ENCODE measurements at places on chromosomes 6 and 20.

DNA sequence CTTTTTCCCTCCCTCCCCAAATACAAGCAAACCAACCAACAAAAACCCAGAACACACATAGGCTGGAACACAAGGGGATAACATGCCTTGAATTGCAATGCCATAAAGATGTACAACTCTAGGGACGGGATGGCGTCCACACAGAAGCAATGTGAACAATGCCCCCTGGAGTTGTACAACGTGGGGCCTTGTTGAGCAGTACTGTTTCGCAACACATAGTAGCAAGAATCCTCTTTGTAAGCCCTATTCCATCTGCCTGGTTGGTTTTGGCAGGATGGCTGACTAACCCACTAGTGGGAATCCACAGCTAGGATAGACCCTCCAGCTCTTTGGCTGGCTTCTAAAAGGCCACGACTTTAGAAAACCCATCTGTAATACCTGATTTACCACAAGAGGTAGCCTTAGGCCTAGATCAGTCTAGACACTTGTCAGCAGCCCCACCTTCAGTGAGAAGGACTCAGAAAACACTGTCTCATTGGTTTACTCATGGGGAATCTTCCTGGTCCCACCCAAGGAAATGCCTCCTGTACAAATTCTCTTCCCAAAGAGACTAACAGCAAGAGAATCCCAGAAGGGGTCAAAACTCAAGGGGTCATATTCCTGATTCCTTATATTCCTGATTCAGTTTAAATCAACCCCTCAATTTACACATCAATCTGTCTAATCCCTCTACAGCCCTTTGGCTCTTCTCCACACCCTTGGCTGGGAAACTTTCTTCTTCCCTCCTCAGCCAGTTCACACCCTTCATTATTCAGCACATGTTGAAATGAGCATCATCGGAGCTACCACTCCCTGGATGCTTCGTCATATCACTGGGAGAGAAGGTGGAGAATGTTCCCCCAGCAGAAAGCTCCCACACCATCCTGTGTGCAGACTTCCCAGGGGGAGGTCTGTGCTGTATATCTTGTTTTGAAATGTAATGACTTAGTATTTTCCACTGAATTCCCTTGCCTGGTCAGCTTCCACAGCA lies 622.4 kb upstream of the FLRT3 start:
- no peak for DNase-seq

DNA sequence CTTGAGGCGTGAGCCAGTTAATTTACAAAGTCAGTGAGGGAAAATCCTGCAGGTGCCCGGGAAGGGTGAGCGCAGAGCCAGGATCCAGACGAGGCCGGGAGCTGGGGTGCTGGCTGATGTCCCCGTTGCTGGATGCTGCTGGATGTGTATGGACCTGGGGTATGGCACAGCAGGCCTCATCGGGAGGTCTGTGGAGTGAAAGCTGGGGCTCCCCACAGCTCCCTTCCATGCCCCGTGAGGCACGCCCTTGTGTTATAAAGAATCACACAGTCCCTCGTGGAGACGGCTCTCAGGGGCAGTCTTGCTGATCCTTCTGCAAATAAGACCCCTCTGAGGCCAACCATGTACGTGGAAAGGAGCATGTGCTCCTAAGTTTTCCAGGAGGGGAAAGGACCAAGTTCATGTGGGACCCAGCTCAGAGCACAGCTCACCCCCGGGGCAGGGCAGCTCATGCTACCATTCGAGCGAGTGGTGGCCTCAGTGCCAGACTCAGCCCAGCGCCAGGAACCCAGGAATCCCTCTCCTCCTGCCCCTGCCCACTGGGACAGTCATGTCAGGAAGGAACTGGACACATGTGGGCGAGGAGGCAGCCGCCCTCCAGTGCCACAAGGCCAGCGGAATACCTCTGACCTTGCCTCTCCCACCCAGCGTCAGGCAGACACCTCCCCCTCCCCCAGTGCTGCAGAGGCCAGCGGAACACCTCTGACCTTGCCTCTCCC lies 97.5 kb downstream of the CDH4 start:
- no peak for DNase-seq

- DNase-seq: no peak
Observed at GRCh38 chr20:23165307-23165750, 79.2 kb upstream of the CD93 start.

DNA sequence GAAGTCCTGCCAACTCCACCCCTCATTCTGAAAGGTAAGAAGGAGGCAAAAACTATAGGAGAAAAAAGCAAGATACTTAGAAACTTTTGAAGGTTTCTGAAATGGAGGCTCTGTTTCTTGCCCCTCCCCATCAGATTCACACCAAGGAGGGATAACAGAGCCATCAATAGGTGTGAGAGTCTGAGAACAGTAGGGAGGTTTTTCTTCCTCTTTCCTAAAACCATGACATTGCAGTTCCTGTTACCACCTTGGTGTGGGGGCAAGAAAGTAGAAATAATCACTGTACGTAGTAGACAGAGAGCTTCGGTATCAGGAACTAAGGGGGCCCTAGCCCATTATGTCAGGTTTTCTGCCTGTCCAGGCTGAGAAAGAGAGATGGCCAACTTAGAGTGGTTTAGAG lies 333.3 kb upstream of the SYNCRIP start:
- DNase-seq: no peak

- peak; percentile 64 for DNase-seq
Observed at GRCh38 chr6:26205161-26205624, 118.0 kb downstream of the HFE start.

DNA sequence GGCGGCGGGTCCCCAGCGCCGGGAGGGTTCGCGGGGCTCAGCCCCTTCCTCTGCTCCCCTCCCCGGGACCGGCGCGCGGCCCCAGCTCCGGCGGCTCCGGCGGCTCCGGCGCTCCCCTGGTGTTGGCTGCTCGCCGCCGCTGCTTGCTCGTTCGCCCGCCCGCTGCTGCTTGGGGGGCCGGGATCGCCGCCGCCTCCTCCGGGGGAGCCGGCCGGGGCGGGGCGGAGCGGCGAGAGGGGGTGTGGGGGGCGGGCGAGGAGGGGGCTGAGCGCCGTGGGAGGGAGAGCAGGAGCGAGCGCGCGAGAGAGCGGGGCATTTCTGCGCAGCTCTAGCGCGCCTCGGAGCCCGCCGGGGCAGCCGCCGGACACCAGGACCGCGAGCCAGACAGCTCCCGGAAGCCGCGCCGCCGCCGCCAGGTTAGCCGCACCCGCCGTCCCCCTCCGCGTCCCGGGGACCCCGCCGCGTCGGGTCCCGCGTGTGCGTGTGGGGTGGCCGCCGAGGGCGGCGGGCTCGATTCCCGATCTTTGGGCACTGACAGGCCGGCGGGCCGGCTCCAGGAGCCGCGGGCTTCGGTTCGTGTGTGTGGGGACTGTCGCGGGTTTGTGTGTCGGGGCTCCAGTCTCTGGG lies 62.0 kb upstream of the EPB41L1 start:
- DNase-seq: no peak

DNA sequence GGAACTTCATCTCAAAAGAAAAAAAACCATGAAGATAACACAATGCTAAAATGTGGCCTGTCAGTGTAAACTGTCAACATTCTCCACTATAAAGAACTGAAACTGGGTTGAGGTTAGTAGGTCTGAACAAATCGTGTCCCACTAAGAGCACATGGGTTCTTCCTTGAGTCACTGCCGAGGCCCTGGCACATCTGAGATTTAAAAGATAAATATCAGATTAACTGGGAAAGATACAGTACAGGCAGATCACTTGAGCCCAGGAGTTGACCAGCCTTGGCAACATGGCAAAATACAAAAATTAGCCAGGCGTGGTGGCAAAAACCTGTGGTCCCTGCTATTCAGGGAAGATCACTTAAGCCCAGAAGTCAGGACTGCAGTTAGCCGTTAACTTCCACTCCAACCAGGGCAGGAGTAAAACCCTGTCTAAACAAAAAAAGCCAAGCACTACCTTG lies 5.6 kb downstream of the EEF1A1 start:
- DNase-seq: no peak

- no peak for DNase-seq
Observed at GRCh38 chr20:34473262-34473883, 42.8 kb upstream of the DYNLRB1 start.

DNA sequence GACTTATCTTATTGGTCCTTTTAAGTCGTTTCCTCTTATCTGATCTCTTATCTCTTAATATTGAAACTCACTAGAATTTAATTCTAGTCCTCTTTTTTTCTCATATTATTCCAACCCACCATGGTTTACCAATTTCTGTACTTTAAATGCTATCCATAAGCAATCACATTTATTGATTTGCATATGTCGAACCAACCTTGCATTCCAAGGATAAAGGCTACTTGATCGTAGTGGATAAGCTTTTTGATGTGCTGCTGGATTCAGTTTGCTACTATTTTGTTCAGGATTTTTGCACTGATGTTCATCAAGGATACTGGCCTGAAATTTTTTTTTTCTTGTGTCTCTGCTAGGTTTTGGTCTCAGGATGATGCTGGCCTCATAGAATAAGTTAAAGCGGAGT lies 7.7 kb downstream of the DEFB125 start:
- DNase-seq: no peak

- DNase-seq: no peak
Observed at GRCh38 chr20:14561741-14562221, 224.4 kb upstream of the FLRT3 start.

DNA sequence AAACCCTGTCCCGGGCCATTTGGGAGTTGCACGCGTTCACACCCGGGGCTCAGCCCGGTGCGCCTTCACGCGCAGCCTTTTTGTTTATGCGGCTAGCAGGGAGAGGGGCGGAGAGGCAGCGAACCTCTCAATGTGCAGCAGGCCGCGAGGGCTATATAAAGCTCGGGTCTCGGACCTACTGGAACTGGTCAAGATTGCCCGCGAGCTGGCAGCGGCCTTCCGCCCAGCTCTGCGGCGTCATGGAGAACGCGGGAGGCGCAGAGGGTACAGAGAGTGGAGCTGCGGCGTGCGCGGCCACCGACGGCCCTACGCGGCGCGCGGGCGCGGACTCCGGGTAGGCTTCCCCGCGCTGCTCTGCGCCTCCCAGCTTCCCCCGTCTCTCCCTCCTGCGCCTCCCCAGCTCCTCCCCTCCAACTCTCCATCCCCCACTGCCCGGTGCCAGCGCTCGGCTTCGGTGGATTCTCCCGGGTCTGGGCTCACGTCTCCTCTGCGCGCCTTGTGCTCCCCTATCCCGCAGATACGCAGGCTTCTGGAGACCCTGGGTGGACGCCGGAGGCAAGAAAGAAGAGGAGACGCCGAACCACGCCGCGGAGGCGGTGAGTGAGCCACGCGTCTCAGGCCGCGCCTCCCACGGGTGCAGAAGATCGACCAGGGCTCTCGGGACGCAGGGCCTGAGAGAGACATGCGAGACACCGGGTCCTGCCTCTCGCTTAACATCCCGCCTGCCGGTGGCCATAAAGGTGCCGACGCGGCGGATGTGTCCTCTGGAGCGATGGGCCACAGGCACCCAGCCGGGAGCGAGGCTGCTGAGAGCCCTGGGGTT lies at the start of gene RIPPLY2:
TSS of gene RIPPLY2 (plus strand) at position 183 of the 823 bp plus-strand sequence. CDS start at position 240, 57 bp downstream.
- no peak for DNase-seq

GRCh38 chr6:1629316-1629715 lies 19.6 kb downstream of the FOXC1 start:
- DNase-seq: no peak

- no peak for DNase-seq
Observed at GRCh38 chr20:23857962-23858595, 21.5 kb downstream of the CST5 start.

GRCh38 chr6:140475086-140475485 lies 1100.6 kb upstream of the CITED2 start:
- no peak for DNase-seq

DNA sequence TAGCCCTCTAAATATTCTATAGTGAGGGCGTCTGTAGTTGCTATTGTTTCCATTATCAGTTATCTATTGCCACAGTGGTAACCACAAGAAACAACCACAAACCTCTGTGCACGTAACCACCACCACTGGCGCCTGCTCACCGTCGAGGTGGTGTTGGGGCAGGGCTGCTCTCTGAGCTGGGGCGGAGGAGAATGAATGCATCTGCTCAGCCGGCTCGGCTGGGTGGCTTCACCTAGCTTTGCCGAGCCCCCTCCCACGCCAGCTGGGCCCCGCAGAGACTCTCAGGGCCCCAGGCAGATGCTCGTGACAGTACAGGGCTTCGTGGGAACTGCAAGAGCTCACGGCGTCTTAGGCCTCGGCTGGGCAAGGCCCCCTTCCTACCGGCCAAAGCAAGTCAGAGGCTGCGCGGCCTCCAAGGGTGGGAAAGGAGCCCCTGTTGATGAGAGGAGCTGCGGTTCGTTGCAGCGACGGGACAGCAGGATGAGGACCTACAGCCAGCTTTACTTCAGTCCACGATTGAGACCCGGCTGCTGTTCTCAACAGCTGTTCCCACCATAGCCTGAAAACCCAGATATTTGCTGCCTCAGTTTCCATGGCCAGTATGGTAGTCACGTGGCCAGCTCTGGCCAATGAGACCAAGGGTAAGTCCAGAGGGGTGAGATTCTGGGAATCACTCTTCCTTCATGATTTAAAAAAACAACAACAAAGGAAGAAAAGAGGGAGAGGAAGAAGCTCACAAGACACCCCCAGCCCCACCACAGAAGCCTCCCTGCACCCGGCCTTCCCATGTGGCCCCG lies 120.2 kb upstream of the AFDN start:
- peak; percentile 36 for DNase-seq

DNA sequence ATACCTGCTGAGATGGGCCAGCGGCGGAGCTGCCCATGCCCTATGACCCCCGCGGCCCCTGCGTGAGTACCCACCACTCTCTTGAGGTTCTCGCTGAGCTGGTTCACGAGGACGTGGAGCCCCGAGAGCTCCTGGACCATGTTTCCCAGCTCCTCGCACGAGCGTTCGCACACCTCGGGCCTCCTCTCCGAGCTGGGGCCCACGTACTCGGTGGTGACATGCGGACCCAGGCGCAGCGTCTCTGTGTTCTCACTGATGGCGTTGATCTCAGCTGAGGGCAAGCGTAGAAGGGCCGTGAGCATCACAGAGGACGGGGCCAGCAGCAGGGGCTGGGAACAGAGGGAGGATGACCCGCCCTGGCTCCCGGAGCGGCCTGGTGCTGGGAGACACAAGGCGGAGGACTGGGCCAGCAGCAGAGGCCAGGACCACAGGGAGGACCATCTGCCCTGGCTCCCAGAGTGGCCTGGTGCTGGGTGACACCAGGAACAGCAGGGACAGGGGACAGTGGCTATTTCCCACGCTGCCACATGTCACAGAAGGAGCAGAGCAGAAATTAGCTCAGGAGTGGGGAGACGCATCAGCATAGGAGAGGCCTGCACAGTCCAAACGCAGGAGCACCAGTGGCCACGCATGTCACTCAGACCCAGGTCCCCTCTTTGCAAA lies 11.8 kb downstream of the THBS2 start:
- DNase-seq: no peak

DNA sequence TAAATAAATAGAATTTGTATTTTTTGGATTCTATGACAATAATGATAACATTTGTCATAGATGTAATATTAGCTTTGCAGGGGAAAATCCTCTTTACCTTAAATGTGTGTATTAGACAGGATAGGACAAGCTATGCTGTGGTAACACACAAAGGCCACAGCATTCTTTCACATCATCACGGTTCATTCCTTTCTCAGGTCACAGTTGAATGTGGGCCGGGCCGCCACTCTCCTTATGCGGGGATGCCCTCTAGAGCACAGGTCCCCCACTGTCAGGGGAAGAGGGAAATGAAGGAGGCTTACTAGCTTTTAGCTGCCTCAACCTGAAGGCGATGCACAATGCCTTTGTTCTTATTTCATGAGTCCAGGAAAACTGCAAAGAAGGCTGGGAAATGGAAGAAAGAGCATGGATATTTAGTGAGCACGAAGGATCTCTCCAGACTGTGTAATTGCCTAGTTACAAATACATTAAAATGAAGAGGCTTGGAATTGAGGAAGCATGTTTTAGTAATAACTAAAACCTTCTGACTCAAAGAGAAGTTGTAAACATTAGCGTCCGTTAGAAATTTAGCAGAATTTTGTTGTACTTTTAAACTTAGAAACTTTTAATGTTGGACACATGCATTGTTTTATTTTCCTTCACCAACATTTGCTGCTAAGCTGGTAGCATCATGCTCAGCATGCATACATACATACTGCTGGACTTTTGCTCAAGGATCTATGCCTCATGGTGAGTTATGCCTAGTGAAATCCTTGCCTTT lies 248.9 kb upstream of the FOXQ1 start:
- no peak for DNase-seq
